ENCODE measurements at places on chromosomes 1 and 21.

GRCh38 chr1:59670662-59671061, 144.1 kb upstream of the HOOK1 start:
- DNase-seq, result no peak

DNA sequence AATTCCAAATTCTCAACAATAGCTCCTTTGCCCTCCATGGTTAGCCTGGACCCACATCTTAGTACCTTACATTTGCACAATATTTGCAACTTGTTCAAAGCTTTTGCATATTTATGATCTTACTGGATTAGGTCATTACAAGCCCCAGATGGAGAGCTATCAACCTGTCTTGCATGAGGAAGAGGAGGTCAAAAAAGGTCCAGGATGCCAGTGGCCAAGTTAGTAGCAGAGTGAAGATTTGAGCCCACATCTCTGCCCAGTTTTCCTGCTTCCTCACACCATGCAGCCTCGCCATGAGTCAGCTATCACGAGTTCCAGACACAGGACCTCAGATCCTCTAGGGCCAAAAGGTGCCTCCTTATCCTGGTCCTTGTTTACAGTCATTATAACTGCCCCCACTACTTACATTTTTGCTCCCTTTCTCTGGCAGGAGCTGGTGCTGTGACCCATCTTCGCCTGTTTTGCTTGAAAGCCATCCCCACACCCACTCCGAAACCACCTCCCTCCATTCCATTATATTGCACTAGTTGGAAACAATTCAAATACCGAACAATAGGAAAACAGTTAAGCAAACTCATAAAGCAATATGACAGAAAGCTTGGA, 5.0 kb upstream of the AHCYL1 start:
- DNase-seq, result no peak

DNA sequence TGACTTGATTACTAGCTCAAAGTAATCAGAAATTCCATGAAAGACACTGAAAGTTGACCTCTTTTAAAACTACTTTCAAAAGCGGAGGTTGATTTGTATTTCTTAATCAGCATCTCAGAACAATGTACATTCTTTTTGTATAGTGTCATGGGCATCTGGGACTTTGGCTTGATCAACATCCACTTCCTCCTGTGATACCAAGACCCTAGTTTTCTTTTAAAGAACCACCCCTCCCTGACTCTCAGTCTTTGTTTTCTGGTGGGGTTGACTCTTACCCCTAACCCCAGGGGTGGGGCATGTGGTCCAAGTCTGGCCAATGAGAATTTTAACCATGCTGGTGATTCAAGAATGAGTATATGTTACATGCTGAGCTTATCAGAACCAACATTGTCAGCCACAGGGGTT, 21.7 kb upstream of the IRF2BP2 start:
- no peak for DNase-seq

DNA sequence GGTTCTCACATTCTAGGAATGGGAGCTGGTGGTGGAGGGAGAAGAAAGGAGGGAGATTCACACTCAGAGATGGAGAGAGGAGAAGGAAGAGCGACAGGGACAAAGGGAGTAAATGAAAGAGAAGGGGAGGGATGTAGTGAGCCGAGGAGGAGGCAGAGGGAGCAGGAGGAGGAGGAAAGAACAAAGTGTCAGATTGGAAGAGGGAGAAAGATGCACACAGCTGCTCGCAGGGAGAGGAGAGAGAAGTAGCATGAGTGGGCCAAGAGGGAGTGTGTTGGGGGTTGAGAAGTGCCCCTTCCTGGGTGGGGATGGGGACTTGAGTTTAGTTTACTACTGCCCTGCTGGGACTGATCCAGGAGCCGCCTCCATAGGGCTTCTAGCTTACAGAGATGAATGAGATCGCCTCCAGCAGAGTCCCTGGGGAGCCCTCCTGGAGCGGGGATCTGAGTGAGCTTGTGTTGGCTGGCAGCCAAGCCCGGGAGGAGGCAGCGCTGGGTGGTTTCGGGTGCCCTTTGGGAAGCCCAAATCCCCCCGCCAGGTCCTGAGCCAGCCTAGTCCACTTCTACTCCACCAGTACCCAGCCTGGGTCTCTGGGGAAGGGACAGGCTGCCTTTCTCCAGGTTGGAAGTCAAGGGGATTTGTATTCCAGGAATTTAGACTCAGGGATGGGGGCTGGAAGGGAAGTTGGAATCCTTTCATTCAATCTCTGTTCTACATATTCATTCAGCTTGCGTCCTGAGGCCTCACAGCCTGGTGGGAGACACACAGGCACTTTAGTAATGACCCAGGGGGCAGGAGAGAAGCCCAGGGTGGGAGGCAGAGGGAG, 20.9 kb downstream of the PTPRU start:
- no peak for DNase-seq

DNA sequence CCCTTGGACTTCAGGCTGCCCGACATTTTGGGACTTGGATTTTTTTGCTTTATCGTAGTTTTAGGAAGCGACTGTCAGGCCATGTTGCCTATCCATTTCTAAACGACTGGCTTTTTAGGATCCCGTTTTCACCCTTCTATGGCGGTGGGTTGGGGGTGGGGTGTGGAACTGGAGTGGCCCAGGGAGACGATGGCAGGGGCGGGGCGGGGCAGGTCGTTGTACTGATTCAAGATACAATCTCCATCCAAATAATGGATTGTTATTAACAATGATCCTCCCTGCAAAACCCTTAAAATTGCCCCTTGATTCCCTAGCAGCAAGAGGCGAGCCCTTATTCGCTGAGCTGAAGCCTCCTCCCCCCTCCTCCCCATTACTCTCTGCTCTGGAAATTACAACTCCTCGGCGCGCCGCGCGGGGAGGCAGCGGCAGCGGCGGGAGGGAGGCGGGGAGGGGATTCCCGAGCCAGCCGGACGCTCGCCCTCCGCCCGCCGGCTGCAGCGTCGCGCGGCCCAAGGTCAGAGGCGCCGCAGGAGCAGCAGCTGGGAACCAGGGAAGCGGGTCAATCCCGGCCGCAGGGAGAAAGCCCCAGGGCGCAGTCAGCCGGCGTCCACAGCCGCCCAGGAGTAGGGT, at the start of gene TRIM67:
Gene TRIM67, plus strand, starts transcription at position 392 of the 630 bp plus-strand sequence. CDS start 912 bp downstream, outside the sequence.
- DNase-seq, result no peak

- DNase-seq, result no peak
Measured at GRCh38 chr1:218436997-218437396, 91.9 kb downstream of the TGFB2 start.

- DNase-seq, result no peak
Measured at GRCh38 chr1:219265026-219265515, 91.4 kb downstream of the LYPLAL1 start.

DNA sequence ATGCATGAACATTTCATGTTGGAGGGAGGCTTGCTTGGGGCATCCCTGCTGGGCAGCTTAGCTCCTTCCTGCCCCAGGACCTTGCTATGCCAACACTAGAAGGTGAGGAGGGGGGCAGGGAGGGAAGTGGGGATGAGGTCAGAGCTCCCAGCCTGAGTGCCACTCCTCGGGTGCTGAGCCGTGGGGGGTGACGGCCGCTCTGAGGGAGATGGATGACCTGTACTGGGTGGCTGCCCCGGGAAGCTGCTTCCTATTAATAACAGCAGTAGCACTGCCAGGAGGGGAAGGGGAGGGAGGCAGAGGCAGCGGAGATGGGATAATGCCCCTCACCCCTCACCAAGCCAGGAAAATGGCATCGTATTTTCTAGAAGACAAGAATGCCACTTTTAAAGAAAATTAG, 60.6 kb downstream of the UBIAD1 start:
- no peak for DNase-seq

- DNase-seq, result no peak
Measured at GRCh38 chr1:150256198-150256553, 1.4 kb upstream of the CA14 start.

DNA sequence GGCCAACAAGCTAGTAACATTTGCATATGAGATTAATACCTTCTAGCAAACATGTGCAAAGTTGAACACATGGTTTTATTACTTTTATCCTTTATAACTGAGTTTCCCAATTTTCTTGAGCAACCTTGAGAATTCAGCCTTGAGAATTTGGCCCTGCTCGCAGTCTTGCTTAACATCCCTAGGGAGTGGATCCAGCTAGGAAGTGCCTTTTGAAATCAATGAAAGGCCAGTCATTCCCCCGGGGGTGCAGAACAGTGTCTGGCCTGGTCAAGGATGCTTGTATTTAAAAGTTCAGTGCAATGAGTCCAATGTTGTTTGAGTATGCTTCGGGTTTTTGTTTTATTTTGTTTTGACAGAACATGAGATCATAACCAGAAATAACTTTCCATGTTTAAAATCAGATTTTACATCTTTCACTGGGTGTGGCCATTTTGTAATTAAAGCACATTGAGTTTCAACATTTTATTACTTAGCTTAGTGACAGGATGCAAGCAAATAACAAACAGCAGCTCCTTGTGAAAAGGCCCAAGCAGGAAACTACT, 16.7 kb downstream of the PALMD start:
- DNase-seq, result peak; percentile 81

DNA sequence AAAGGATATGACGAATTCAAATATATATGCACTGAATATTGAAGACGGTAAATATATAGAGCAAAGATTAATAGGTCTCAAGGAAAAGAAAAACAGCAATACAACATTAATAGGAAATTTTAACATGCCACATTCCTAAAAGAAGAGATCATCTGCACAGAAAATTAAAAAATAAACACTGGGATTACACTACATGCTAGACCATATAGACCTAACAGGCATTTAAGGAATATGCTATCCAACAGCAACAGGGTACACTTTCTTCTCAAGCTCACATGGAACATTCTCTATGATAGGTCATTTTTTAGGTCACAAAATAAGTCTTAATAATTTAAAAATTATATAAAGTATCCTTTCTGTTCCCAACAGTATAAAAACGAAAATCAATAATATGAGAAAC, 1038.3 kb downstream of the KCNT2 start:
- no peak for DNase-seq

- no peak for DNase-seq
Measured at GRCh38 chr1:205026181-205026580, 16.8 kb upstream of the CNTN2 start.

DNA sequence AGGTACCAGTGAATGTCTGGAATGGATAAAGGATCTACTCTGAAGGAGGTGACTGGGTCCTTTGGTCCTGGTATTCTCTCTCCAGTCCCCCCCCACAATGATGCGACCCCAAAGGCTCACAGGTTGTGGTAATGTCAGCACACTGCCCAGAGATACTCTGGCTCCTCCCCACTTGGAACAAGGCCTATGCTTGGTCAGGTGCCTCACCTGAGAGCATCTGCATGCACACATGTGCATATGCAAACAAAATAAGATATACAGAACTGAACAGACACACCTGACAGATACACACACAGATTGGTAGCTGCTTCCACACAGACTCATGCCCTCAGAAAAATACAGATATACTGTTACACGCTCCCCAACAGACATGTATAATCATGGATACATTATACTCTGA, 33.5 kb downstream of the DMAP1 start:
- DNase-seq, result no peak

- no peak for DNase-seq
Measured at GRCh38 chr21:42390193-42390592, 5.7 kb downstream of the TMPRSS3 start.

DNA sequence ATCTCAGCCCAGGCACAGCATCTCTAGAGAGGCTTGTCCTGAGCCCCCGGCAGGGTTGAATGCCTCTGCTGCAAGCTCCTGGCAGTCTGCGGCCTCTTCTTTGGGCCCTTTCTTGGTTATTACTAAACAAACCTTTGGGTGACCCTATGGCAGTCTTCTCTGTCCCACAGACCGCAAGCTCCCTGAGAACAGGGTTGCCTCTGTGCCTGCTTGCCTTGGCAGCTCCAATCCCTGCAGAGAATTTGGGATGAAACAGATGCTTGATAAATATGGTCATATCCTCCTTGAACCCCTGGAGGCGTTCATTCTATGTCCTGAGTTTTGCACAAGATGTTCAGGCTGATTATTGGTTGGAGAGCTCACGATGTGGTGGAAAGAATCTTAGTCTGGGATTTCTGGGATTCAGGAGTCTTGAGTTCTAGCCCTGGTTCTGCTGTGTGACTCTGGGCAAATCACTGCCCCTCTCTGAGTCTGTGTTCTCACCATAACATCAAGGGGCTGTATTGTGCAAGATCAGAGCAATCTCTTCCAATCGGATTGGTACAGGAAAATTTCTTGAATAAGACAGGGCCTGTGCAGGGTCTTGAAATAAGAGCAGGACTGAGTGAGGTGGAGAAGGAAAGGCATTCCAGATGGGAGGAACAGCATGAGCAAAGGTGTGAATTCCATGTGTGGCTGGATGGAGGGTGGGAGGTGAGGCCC, 49.6 kb downstream of the EDN2 start:
- no peak for DNase-seq

- no peak for DNase-seq
Measured at GRCh38 chr1:3905953-3906671, 6.0 kb upstream of the C1orf174 start.

- no peak for DNase-seq
Measured at GRCh38 chr21:14548779-14549178, 2.7 kb upstream of the SAMSN1 start.

- no peak for DNase-seq
Measured at GRCh38 chr1:173206816-173207568, at the start of gene TNFSF4. TSS of gene TNFSF4 (minus strand) at chr1:173207331. CDS start at chr1:173207176, 155 bp downstream.

- no peak for DNase-seq
Measured at GRCh38 chr1:12703821-12704451, 12.0 kb upstream of the AADACL3 start.

- DNase-seq, result no peak
Measured at GRCh38 chr1:168688644-168689326, 40.2 kb downstream of the DPT start.

DNA sequence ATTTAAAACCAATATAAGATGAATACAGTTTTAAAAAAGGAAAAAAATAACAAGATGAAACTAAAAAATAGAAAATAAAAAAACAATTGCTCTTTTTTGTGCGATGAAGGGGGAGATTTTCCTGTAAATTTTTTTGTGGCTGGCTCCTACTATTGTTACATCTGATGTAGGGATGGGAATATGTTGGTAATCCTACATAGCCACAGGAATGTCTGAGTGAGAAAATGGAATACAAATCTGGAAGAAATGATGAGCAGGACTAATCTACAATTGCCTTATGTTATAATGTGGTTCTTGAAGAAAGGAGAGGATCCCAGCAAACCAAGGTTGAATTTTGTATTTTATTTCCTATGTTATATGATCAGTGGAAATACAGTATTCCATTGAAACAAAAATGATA, 40.9 kb downstream of the ATP6V1G3 start:
- no peak for DNase-seq

GRCh38 chr1:156844102-156844501, 14.8 kb downstream of the INSRR start:
- DNase-seq, result no peak

- DNase-seq, result no peak
Measured at GRCh38 chr1:225426395-225427234, 1.2 kb downstream of the LBR start.

DNA sequence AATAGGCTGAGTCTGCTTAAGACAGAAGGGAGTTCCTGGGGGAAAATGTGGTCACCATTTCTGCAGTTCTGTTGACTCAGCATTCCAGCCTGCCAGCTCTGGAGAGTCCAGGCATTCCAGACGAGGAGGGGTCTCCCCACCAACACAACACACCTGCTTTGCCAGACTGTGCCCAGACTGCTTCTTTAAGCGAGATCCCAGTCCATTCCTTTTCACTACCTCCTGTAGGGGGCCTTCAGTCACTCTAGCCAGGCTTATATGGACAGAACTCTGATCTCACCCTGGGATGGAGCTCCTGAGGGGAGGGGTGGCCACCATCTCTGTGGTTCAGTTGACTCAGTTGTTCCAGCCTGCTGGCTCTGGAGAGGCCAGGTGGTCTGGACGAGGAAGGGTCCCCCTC, 48.5 kb downstream of the UBE2U start:
- no peak for DNase-seq

GRCh38 chr21:33080776-33081175, 10.8 kb downstream of the OLIG1 start:
- DNase-seq, result no peak
